NCI-H460 (cell line): ENCODE measurements at places on chromosomes 4 and X. TPM values are rescaled to one million over a fixed set of nuclear protein-coding genes. Genes with fewer than 3 reads are reported as not detected.

RNF212 gene
- 9.9 and 13.3 TPM in 2 replicates for total RNA-seq

PCDH10 gene
- not detected in 2 replicates for total RNA-seq

BMP3 gene
- not detected in 2 replicates for total RNA-seq

SLC4A4 gene
- total RNA-seq = 0.10 TPM in 1 of 2 replicates, not detected in the other

CCDC160 gene
- total RNA-seq = not detected in 2 replicates

PGAM4 gene
- 0.22 TPM in 1 of 2 replicates, not detected in the other for total RNA-seq

EIF2S3 gene
- total RNA-seq = 516 and 592 TPM in 2 replicates

NXF2B gene
- not detected in 2 replicates for total RNA-seq

SLC7A11 gene
- 208 and 225 TPM in 2 replicates for total RNA-seq

CABS1 gene
- not detected in 2 replicates for total RNA-seq

METAP1 gene
- total RNA-seq = 60.8 and 61.1 TPM in 2 replicates

ATP5ME gene
- total RNA-seq = 307 and 342 TPM in 2 replicates

MTMR8 gene
- 2.0 and 2.3 TPM in 2 replicates for total RNA-seq

ASMT gene
- not detected in 2 replicates for total RNA-seq

MAGEC1 gene
- not detected in 2 replicates for total RNA-seq

SYN1 gene
- 0.14 TPM in 1 of 2 replicates, not detected in the other for total RNA-seq

CENPVL2 gene
- not detected in 2 replicates for total RNA-seq

SLC49A3 gene
- not detected in 2 replicates for total RNA-seq

TBC1D25 gene
- total RNA-seq = 6.9 and 7.2 TPM in 2 replicates

AFF2 gene
- not detected in 2 replicates for total RNA-seq

LARP7 gene
- 46.0 and 54.9 TPM in 2 replicates for total RNA-seq

SH3RF1 gene
- 3.9 and 4.4 TPM in 2 replicates for total RNA-seq

VSIG4 gene
- not detected in 2 replicates for total RNA-seq

GAGE12J gene
- not detected in 2 replicates for total RNA-seq

HSD17B13 gene
- total RNA-seq = 0.17 and 0.20 TPM in 2 replicates

HPSE gene
- total RNA-seq = 4.4 and 4.8 TPM in 2 replicates

INTU gene
- total RNA-seq = 3.2 and 3.4 TPM in 2 replicates

G3BP2 gene
- 93.2 and 112 TPM in 2 replicates for total RNA-seq

ADH1A gene
- total RNA-seq = not detected in 2 replicates

CLDN34 gene
- total RNA-seq = not detected in 2 replicates

RXFP1 gene
- total RNA-seq = not detected in 2 replicates

NPY2R gene
- total RNA-seq = not detected in 2 replicates

HMX1 gene
- total RNA-seq = 0.20 TPM in 1 of 2 replicates, not detected in the other

TREX2 gene
- 0.75 and 1.1 TPM in 2 replicates for total RNA-seq

ARHGEF6 gene
- 2.7 and 3.4 TPM in 2 replicates for total RNA-seq

CORIN gene
- total RNA-seq = 0.12 TPM in 2 replicates

KLHL2 gene
- total RNA-seq = 10.2 and 14.4 TPM in 2 replicates

ESX1 gene
- not detected in 2 replicates for total RNA-seq
